ENCODE measurements at places on chromosomes 16 and 17.

GRCh38 chr16:88315543-88316105 lies 67.1 kb upstream of the ZNF469 start:
- DNase-seq: no peak

DNA sequence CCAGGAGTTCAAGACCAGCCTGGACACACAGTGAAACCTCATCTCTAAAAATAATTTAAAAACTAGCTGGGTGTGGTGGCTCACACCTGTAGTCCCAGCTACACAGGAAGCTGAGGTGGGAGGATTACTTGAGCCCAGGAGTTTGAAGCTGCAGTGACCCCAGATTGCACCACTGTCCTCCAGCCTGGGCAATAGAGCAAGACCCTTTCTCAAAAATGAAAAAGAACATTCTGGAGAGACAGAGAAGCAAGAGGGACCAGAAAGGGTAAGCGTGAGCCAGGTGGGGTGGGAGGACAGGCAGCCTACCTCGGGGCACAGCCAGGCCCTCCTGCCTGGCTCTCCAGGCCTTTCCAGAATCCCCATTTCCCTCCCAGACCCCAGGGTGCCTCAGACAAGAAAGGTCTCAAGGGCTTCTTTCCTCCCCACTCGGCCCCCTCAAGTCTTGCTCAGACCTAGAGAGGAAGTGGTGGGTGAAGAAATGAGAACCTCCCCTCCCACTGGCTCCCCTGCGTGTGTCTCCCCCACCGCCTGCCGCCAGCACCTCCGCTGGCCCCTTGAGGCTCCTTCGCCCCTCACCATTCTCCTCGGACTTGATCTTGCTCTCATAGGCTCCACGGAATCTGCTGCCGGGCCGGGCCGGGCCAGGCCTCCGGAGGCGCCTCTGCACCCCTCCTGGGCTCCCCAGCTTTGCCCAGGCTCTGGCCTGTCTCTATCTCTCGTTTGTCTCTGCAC lies 503 bp downstream of the C16orf54 start:
- DNase-seq: no peak

- DNase-seq: no peak
Observed at GRCh38 chr17:43829738-43830137, 3.2 kb downstream of the MPP3 start.

DNA sequence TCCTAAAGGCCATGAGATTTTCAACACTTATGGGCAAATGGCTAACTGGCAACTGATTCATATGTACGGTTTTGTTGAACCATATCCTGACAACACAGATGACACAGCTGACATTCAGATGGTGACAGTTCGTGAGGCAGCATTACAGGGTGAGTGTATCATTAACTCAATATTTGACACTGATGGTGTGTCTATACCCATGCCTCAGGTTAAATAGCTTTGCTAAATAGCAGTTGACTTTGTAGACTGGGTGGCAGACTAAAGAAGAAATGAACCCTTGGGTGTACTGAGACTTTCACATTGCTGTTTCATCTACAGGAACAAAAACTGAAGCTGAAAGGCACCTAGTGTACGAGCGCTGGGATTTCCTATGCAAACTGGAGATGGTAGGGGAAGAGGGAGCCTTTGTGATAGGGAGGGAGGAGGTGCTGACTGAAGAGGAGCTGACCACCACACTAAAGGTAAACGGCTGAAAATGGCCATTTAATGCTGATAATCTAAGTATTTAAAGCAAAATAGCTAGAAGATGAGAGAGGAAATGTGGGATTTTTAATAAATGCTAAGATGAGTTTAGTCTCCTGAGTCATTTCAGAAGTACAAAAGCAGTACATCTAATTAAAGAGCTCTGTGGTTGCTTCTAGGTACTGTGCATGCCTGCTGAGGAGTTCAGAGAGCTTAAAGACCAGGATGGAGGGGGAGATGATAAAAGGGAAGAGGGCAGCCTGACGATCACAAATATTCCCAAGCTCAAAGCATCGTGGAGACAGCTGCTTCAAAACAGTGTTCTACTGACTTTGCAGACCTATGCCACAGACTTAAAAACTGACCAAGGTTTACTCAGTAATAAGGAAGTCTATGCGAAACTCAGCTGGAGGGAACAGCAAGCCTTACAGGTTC lies 3.0 kb downstream of the SETD6 start:
- no peak for DNase-seq

- no peak for DNase-seq
Observed at GRCh38 chr17:81499601-81499970, 13.0 kb downstream of the ACTG1 start.
